ENCODE measurements at places on chromosomes 16 and 17. TPM values are rescaled to one million over a fixed set of nuclear protein-coding genes. Genes with fewer than 3 reads are reported as not detected.

MPV17L gene
- 0.36 TPM for total RNA-seq

ATP2C2 gene
- not detected for total RNA-seq

GRCh38 chr17:37109731-37110710, 161.3 kb downstream of the AATF start:
- no peak for DNase-seq

DNA sequence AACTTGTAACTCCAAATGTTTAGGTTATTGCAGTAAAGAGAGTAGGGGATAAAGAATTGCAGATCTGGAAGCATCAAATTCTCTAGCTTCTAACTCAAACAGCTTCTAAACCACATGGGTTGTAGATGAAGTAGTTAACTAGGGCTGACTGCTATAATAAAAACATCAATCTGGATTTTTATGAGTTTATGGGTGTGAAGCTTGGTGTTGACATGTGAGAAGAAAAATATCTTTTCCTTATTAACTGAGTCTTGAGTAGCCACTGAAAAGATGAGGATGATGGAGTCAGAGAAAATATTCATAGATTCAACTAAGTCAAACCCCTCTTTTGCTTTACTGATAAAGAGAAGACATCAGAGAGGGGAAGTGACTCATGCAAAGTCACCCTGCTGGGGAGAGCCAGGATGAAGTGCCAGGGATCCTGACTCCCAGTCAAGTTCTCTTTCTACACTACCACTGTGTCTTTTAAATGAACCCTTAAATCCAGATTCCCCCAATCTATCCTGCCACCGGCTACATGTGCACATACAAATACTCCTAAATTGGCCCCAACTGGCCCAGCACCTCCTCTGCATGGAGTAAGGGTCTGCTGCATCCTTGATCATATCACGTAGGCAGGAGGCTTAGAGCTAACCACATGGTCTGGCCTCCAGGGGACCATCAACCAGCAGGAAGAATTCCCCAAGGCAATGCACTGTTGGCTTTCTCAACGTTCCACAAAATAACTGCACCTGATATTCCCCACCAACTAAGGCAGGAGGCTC, 264.0 kb upstream of the CCL2 start:
- no peak for DNase-seq

GRCh38 chr16:55302635-55303034, 21.4 kb upstream of the IRX6 start:
- no peak for DNase-seq

- no peak for DNase-seq
These were observed 1.6 kb upstream of the ETV4 start for GRCh38 chr17:43547659-43548256.
